ENCODE measurements at places on chromosomes 12 and 14. TPM values are rescaled to one million over a fixed set of nuclear protein-coding genes. Genes with fewer than 3 reads are reported as not detected.

PRIM1 gene
- 61.0 TPM for total RNA-seq

IFI27 gene
- 8.4 TPM for total RNA-seq

STON2 gene
- total RNA-seq = 7.6 TPM

CARMIL3 gene
- total RNA-seq = 0.11 TPM

All from HT1080 (cell line).